Stimulated activated CD4-positive, alpha-beta T cell treated with anti-CD3 and anti-CD28 coated beads, TNF-alpha, amount 100 ng/mL, for 4 hours (primary cell): ENCODE measurements at places on chromosomes 6 and 20.

DNA sequence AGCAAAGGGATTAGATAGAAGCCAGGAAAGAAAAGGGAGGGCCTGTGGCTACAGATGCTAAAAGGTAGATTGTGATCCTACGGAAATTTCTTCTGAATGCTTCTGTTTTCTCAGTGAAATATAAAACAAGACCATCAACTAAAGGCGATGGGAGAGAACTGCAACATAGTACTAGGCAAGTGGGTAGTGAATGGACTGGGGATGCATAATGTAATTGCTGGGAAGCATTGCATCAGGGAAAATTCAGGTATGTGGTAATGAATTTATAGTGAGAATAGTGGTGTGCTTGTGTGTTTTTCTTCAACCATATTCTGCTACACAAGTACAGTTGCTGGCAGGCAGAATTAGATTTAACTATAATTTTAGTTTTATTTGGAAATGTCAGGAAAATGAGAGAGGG is 156.6 kb downstream of the OPN5 start:
- DNase-seq = no peak

DNA sequence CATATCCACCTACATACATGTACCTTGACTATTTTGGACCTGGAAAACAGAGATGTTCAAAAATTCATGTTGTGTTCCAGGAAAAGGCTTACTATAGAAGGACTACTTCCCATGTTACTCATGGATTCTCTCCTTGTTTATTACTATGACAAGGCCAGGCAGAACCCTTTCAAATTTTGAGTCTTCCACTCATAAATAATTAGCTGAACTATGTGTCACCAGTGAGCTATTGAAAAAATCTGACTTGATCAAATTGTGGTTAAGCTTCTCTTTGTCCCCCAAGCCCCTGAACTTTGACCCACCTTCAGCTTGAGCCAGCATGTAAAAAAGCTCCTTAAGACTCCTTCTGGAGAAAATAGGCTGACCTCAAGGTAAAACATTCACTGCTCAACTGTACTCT is 1142.8 kb upstream of the EYS start:
- no peak for DNase-seq

DNA sequence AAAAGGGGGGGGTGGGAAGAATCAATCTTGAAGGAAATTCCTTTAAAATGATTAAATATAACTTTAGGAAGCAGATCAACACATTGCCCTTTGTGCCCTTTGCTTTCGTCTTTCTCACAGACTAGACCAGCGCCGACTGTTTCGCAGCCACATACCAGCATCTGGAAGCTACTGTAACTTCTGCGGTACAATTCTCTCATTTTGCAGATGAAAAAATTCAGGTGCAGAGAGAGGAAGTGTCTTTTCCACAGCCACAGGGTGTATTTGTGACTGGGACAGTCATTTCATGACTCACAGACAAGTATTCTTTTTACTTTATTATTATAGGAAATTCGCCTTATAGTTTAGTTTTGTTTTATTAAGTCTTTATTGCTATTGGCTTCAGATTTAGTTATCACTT is 84.2 kb downstream of the UST start:
- DNase-seq = no peak

GRCh38 chr6:45850378-45851033 is 165.2 kb downstream of the CLIC5 start:
- DNase-seq = no peak

- DNase-seq = no peak
Observed at GRCh38 chr20:58808271-58809046, 42.2 kb downstream of the GNAS-AS1 start.
